Globus pallidus (tissue), 1 donor: ENCODE measurements at places on chromosomes 16 and 17.

GRCh38 chr16:64654178-64654577 is 467.7 kb downstream of the CDH11 start:
- no peak for DNase-seq

DNA sequence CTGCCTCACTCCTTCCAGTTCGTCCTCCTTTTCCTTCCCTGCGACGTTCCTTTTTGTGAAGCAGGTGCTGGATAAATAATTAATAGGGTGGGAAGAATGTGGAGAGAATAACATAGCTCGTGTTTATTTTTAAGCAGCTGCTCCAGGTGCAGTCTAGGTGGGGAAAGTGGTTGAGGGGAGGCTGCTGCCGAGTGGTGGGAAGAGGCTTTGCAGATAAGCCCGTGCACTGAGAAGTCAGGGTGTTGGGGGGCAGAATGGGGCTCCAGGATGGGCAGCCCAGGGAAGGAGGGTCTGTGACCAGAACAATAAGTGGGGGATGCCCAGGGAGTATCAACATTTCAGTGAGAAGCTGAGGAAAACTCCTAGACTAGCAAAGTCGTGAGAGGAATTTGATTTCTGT is 300.5 kb downstream of the CPPED1 start:
- DNase-seq, result no peak

DNA sequence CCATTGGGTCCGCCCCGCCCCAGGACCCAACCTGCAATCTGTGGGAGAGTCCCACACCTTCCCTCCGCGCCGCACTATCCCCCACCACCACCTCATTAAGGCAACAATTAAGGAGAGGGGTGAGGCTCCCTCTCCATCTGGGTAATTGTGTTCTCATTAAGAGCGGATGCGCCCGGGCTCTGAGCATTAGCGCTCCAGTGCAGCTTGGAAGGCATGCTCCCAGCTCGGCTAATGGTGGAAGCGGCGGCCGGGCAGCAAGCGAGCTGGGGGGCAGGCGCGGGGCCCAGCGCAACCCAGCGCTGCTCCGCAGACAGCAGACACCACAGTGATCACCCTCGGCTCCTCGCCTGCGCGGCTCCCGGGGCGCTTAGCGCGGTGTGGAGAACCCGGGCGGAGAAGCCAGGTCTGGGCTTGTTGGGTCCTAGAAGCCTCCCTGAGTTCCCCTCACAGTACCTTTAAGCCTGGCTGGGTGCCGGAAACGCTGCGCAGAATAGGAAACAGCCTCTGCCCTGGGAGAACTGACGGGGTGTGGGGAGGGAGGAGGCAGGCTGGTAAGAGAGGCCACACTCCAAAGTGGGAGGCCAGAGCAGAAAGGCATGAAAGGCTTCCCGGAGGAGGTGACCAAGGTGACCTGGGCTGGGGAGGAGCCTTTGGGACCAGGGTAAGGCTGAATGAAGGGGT is 6.4 kb downstream of the CBLN1 start:
- no peak for DNase-seq

DNA sequence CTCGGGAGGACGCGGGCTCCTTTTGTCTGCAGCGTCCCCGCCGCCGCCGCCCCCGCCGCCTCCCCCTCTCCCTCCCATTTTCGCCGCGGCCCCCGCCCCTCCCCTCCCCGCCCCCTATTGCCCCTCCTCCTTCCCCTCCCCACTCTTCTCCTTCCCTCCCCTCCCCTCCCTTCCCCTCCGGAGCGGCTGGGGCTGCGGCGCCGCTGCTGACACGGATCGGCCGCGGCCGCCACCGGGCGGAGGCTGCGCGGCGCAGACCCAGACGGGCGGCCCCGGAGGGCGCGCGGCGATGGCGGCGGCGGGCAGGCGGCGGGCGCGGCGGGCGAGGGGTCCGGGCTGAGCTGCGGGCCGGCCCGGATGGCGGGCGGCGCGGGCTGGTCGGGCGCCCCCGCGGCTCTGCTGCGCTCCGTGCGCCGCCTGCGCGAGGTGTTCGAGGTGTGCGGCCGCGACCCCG is at the start of gene RAB11FIP4:
Gene RAB11FIP4 (plus strand): TSS at position 180 of the 454 bp plus-strand sequence. CDS start 178 bp downstream, at position 358.
- DNase-seq, result peak; percentile 65

DNA sequence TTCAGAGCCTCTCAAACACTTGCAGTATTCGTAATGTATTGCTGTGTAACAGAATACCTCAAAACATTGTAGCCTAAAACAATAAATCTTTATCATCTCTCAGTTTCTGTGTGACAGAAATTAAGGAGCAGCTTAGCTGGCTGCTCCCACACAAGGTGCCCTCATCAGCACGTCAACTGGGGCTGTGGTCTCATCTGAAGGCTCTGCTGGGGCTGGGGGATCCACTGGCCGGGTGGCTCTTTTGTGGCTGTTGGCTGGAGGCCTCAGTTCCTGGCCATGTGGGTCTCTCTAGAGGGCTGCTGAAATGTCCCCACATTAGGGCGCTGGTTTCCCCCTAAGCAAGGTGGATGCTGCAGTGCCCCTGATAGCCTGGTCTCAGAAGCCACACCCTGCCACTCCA is 113.4 kb upstream of the CIBAR2 start:
- DNase-seq, result no peak

- DNase-seq, result no peak
Observed at GRCh38 chr16:88839026-88839529, 17.7 kb downstream of the GALNS start.

GRCh38 chr17:68513932-68514331 is 1.7 kb downstream of the PRKAR1A start:
- no peak for DNase-seq

- no peak for DNase-seq
Observed at GRCh38 chr16:345772-346171, 6.8 kb downstream of the AXIN1 start.

- no peak for DNase-seq
Observed at GRCh38 chr17:22703786-22704441, 1011.6 kb downstream of the KCNJ18 start.

GRCh38 chr17:7887038-7887481 is 1.5 kb upstream of the CHD3 start:
- no peak for DNase-seq

- no peak for DNase-seq
Observed at GRCh38 chr17:59848778-59849177, 44.0 kb downstream of the TUBD1 start.

GRCh38 chr17:13759518-13760335 is 158.0 kb upstream of the HS3ST3A1 start:
- no peak for DNase-seq

DNA sequence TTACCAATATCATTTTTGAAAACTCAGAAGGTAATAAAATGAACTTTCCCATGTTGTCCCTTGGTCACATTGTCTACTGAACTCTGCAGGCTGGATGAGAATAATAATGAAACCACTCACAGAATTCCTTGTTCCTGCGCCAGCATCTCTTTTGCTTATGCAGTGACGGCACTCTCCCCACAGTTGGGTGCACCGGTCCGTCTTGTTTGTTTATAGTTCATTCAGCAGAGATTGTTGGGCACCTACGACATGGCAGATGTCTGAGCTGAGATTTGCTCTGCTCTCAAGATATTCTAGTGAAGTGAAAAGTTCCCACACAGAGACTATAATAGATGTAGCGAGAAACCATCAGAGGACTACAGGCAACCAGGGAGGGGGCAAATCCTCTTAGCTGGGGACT is 375.7 kb upstream of the CDH11 start:
- peak; percentile 13 for DNase-seq

DNA sequence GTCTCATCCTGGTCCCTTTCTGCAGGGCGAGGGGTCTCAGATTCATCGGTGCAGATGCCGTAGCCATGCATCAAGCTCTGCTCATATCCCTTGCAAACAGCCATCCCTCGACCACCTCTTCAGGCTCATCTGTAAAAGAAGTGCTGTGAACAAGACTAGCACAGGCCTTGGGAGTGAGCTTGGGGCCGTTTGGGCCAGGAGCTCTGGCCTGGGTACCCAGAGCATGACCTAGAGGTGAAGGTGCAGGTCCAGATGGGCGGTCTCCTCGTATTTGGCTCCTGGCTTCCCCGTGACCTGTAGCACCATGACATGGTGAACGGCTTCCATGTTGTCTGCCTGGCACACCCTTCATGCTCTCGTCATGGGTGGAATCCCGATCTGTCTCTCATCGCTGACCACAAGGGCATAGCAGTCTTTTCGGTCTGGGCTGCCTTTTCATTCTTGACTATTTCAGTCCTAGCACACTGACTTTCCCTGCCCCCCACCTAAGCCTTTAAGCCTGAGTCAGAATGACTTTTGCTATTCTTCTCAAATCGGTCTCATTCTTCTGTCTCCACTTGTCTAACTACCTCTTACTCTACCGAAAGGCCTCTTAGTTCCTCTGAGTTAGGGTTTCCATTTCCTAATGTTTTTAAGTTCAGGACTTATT is 216.0 kb downstream of the FOXL1 start:
- no peak for DNase-seq

DNA sequence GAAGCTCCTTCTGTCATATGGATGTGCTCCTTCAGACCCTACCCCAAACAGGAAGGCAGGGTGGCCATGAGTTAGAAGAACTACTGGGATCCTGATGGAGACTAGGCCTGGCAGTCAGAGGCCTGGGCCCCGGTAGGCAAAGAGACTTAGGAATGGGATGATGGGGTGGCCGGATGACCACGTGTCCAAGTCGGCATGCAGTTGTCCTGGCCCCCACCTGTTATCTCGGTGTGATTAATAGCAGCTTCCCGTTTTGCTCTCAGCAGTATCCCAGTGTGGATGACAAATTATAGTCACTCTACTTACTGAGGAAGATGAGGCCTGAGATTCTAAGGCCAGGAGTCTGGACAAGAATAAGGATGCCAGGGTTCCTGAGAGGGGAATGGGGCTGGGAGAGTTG is 1.5 kb downstream of the TNFSF12 start:
- DNase-seq, result no peak

- no peak for DNase-seq
Observed at GRCh38 chr16:23679986-23680336, 1.3 kb downstream of the PLK1 start.

- DNase-seq, result no peak
Observed at GRCh38 chr16:19680881-19681340, 37.1 kb downstream of the KNOP1 start.

- DNase-seq, result peak; percentile 98
Observed at GRCh38 chr16:4253394-4254150, 11.7 kb upstream of the SRL start.

DNA sequence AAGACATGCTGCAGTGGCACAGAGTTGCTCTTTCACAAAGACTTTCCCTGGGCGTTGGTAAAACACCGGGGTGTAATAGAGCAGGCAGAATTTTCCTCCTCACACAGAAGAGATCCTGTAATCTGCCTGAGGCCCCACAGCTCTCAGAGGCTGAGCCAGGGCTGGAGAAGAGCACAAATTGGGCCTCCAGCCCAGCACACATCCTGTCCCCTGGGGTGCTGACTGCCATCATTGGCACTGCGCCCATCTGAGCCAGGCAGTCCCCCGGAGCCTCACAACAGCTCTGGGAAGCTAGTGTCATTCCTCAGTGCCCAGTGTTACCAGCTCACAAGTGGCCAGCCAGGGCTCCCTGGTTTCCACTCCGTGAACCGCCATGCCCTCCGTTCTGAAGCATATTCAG is 119.4 kb downstream of the SOCS1 start:
- no peak for DNase-seq

- no peak for DNase-seq
Observed at GRCh38 chr16:74305978-74306784, 9.6 kb downstream of the PSMD7 start.

DNA sequence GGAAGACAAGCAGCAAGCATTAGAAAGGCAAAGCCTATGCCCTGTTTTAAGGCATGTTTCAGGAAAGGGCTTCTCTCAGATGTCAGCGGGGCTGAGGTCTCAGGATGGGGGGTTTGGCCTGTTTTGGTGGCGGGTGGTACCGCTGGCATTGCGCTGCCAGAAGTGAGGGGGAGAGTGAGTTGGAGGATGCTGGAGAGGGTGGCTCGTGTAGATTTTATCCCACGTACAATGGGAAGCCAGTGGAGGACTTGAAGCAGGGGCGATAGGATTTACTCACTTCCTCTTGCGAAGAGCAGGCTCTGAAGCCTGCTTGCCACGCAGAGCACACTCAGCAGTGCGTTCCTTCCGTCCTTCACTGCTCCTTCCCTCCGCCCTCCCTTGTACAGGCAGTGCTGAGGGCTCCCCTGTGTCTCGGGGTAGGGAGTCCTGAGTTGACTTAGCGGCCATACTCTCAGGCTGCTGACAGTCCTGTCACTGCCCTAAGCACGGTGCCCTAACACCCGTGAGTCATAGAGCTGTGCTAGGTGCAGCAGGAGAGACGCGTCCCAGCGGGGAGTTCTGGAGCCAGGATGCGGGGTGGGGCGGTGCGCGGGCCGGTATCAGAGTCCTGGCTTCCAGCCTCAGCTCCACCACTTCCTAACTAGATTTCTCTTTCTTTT is 113.1 kb downstream of the SNX29 start:
- DNase-seq, result peak; percentile 33

DNA sequence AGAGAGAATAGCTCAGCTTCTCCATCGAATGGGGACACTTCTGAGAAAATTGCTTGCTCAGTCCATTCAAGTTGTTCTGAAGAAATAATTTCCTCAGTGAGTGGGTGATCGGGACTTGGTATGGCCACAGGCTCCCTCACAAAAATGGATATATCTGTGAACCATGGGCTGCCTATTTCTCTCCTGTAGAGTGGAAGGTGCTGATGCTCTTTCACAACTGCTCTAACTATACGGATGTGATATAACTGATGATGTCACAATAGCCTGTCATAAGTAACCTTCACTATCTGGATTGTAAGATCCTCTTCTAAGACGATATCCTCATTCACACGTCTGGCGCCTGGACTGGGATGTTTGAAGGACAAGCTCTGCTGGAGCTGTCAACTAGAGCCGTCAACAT is 4.7 kb upstream of the CCL18 start:
- no peak for DNase-seq

DNA sequence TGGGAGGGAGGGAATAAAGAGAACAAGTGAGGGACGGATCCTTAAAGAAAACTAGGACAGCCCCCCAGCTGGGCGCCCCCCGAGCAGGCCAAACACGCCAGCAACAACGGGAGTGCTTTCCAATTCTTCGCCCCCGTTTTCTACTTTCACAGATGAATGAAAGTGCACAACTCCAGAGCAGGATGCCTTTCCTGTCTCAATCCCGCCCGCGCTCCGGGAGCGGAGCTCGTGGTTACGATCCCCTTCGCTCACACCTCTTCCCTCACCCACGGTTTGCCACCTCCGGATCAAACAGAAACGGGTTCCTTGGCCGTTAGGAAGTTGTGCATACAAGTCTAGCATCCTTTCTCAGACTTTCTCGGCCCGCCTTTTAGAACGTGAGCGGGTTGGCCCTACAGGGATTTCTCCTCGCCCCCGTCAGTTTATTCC is 680 bp downstream of the SKA2 start:
- no peak for DNase-seq

DNA sequence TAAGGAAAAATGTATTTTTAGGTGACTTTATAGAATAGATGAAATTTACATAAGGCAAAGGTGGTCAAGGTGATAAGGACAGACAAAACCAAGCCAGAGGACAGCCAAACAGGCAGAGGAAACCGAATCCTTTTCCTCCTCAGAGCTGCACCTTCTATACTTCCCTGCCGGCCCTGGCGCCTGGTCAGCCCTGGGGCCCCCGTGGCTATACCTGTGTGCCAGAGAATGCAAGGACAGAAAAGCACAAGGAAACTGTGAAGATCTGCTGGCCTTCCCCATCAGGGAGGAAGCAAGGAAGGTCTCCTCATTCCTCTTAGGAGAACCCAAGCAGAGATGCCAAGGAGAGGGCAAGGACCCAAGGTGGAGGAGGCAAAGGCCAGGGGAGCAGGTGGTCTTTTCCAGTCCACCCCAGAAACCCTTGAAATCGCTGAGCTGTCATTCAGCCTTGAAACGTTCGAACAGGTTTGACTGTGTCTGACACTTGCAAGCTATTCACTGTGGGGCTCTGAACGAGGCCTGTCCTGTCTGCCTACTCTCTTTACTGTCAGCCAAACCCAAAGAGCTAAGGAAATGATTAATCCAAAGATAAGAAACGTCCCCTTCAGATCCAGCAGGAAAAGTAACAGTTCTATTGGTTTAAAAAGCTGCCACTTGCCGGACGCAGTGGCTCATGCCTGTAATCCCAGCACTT is 114.4 kb downstream of the XYLT1 start:
- no peak for DNase-seq
